Jurkat, Clone E6-1 (cell line): ENCODE measurements at places on chromosomes 1 and 21.

GRCh38 chr1:30061292-30062220 is 661.8 kb downstream of the MATN1 start:
- no peak for DNase-seq

GRCh38 chr1:235504122-235504493 is at the start of gene B3GALNT2:
Gene B3GALNT2, minus strand, starts transcription at chr1:235504452. Its CDS starts 200 bp downstream, at chr1:235504252.
- DNase-seq = no peak

GRCh38 chr1:228259951-228260350 is 52.1 kb downstream of the OBSCN start:
- DNase-seq = no peak

DNA sequence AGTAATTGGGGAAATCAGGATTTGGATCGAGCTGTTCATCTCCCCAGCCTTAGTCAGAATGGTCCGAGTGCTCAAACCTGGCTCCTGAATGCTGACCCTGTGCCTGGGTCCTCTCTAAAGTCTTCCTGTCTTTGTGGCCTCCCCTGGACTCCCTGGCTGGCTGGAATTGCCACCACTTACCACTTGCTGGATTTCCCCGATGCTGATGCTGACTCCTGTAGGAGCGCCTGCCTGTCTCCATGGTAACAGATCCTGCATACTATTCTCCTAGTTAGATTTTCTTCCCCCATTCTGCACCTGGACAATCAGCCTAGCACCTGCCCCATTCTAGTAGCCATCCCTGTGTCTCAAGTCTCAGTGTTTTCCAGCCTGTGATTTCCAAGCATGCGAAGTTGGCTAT is 382.2 kb upstream of the ESRRG start:
- DNase-seq = no peak

DNA sequence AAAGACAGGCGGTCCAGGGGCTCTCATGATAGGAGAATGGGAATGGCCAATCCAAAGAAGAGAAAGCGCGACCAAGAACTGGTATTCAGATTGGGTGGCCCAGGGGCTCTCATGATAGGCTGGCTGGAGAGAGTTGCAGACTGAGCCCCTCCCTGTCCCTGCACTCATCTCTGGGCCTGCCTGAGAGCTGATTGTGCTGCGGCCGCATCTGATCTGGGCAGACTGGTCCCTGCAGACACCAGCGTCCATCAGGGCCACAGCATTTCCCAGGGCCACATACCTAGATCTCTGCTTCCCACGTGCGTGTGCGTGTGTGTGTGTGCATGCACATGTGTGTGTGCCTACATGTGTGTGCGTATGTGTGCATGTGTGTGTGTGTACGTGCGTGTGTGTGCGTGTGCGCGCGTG is 30.4 kb upstream of the MAN1C1 start:
- DNase-seq = no peak

DNA sequence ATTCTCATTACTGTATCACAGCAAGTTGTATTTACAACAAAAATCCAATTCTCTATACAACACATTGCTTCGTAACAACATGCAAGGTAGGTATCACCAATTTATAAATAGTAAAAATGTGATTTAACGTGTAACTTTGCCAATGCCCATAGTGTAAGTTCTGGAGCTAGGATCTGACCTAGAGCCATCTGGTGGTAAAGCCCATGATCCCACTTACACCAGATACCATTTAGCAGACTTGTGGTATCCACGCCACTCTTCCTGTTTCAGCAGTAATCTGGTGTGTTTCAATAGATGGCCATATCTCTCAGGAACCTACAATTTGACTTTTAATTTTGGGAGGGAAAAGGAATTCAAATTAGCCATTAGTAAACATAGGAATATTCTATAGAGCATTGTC is 10.2 kb downstream of the SETSIP start:
- DNase-seq = no peak

GRCh38 chr1:220787069-220787619 is 431 bp downstream of the MTARC1 start:
- no peak for DNase-seq

DNA sequence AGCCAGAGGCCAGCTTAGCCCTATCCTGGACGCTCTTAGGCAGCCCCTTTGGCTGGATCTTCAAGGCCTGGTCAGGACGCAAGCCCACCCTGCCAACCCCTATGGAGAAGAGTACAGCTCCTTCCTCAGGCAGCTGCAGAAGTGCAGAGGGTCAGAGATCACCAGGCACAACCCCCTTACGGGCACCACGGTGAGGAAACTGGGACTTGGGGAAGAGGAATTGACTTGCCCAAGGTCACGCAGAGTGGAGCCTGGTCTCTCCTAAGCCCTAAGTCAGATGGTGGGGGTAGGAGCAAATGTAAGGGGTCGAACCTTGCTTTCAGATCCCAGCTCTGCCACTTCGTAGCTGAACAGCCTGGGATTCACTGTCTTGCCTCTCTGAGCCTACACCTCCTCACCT is 3.7 kb downstream of the E2F2 start:
- DNase-seq = no peak

- DNase-seq = no peak
These were observed 63.6 kb downstream of the ELAVL4 start for GRCh38 chr1:50172299-50172698.

DNA sequence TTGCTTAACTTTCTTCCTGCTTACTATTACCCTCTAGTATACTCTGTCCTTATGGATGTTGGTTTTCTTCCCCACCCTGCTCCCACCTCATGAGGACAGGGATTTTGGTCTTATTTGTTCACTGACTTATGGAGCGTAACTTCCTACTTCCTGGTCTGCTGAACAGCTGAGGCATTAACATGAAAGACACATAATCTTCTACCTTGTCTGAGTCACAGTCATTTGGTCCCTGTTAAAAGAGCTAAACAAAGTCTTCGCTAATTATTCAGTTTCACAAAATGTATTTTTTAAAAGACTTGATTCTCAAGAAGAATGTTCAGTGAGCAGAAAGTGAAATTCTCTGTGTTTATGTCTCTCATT is 18.5 kb downstream of the RNASEL start:
- DNase-seq = no peak

- DNase-seq = no peak
These were observed 52.7 kb upstream of the SYNC start for GRCh38 chr1:32755098-32755809.
